Lung (tissue), 17 donors: ENCODE measurements at places on chromosomes 11 and 22.

DNA sequence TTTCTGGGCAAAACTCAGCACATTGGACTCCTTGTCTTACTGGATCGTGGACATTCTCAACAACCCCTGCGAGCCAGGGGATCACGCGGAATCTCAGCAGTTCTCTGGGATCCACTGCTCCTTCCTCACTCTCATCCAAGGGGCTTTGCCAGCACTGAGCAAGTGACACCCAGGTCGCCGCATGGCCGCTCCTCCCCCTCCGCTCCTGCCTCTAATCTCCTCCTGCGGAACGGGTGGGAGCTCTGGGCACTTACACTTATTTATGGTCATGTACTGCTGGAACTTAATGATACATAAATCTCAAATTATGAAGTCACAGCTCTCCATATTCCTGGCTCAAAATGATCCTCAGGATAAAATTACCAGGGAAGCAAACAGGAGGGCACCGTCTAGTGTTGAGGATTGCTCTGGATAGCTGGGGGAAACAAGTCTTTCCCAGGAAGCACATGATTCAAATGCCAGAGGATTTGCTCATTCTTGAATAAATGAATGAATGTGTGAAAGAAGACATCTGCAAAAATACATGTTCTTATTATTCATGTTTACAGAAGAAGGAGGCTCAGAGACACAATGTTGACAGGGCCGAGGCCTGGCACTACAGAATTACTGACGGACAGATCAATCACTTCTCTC lies 1077.3 kb downstream of the TBC1D22A start:
- no peak for DNase-seq

- no peak for DNase-seq
Observed at GRCh38 chr22:43850529-43850928, 11.8 kb downstream of the SULT4A1 start.

- DNase-seq = no peak
Observed at GRCh38 chr22:46564084-46564714, 26.8 kb upstream of the CELSR1 start.

GRCh38 chr11:13118194-13118593 lies 109.1 kb downstream of the RASSF10 start:
- no peak for DNase-seq

GRCh38 chr22:36759481-36760159 lies 16.3 kb downstream of the IFT27 start:
- no peak for DNase-seq

- DNase-seq = no peak
Observed at GRCh38 chr11:86475027-86475426, 100.3 kb downstream of the CCDC81 start.

- peak; percentile 72 for DNase-seq
Observed at GRCh38 chr11:86588566-86589090, 83.8 kb downstream of the ME3 start.

DNA sequence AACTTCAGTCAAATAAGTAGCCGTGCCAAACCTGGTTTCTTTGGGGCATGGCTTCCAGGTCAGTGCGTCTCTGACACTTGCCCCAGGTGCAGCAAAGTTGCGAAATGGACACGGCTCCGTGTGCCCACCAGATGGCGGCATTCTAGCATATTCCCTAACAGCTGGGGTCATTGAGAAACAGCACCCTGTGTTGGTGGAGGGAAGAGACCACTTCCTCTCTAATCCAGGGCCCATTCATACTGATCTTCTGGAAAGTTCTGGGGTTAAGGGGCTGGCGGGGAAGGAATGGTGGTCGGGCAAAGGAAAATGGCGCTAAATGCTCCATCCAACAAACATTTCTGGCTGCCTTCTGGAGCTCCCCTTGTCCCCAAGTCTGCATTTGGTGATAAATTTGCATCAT lies 141.2 kb upstream of the TIMP3 start:
- peak; percentile 72 for DNase-seq

GRCh38 chr22:27903805-27904473 lies 15.1 kb downstream of the PITPNB start:
- DNase-seq = no peak

GRCh38 chr11:65624931-65625627 lies 9.5 kb downstream of the PCNX3 start:
- no peak for DNase-seq

DNA sequence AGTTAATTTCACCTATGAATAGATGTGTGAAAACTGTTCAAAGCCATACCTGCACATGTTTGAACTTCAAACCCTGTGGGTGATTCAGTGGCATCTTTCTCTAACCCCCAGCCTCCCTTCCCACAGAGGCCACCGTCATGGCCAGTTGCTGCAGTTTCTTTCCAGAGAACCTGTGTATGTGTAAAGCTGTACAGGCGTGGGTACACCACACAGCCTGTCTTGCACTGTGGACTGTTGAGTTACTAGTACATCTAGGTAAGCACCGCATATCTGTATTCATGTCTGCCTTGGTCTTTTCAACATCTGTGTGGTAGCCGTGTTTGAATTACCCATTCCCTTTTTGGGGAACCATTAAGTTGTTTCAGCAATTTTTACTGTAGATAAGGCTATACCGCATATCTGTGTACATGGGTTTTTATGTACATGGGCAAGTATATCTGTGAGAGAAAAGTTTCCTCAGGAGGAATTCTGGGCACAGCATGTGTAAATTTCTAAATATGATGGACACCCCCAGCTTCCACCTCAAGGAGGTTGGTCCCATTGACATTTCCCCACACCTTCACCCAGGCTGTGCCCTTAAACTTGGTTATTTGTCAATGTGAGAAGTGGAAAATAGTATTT lies 13.9 kb downstream of the NEAT1 start:
- DNase-seq = no peak
